ENCODE measurements at places on chromosomes 13 and 19. TPM values are rescaled to one million over a fixed set of nuclear protein-coding genes. Genes with fewer than 3 reads are reported as not detected.

DNA sequence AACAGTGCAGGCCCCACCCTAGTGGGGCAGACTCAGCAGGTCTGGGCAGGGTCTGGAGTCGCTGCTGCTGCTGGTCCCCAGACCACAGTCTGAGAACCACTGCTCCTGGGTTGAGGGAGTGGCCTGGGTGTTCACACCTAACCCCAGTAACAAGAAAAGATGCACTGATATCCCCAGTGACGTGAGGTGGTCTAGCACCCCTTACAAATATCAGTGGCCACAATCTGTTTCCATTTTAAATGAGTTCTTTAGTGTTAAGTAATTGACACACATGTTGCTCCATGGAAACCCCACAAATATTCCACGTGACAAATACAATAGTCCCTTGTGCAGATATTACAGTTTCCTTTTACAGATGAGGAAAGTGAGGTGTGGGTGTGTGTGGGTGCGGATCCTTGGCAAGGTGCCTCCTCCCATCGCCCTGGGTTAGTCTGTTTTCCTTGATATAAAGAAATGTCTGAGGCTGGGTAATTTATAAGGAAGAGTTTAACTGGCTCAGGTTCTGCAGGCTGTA, 96.3 kb upstream of the GPR183 start:
- no peaks in the 10 kb centered on the region for H3K4me1 ChIP-seq
- H3K4me3 ChIP-seq: no peak overlapping the region
- no peak for DNase-seq
- no peaks in the 10 kb centered on the region for H3K36me3 ChIP-seq
- no peaks in the 10 kb centered on the region for H3K27me3 ChIP-seq

GRCh38 chr19:31144075-31144870, 205.0 kb downstream of the TSHZ3 start:
- H3K4me1 ChIP-seq: no peaks in the 10 kb centered on the region
- H3K27ac ChIP-seq: no peak overlapping the region
- no peak for DNase-seq
- H3K4me3 ChIP-seq: no peak overlapping the region

DNA sequence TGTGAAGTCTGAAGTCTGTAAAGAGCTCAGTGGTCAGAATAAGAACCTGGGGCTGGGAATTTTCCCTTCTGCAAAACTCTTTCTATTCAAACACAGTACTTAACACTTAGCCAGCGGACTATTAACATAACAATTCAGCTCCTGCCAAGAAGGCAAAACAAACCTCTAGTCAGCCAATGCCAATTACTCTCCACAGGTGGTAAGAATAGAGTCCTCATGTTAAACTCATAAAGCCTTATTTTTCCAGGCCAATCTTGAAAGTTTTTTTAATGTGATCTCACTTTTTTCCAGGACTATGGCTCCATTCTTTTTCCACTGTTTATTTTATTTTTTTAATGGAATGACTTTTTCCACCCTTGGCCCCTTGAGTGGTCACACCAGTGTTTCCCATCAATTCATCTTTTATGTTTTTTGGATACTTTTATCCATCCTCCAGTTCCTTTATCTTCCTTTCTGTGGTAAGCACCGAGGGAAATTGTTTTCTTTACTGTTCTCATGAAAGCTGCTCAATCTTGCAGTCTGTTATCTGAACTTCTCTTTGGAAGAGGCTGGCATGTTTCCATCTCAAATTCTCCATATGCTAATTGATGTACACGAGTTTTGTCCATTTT, 217.3 kb downstream of the LHFPL6 start:
- no peak overlapping the region for H3K27ac ChIP-seq
- peak; percentile 83 for DNase-seq
- peaks cover 69% of the 10 kb centered on the region for H3K27me3 ChIP-seq
- H3K36me3 ChIP-seq: no peaks in the 10 kb centered on the region
- peaks cover 36% of the 10 kb centered on the region for H3K4me1 ChIP-seq

The MFSD12 gene
- total RNA-seq: 34.1 TPM

DNA sequence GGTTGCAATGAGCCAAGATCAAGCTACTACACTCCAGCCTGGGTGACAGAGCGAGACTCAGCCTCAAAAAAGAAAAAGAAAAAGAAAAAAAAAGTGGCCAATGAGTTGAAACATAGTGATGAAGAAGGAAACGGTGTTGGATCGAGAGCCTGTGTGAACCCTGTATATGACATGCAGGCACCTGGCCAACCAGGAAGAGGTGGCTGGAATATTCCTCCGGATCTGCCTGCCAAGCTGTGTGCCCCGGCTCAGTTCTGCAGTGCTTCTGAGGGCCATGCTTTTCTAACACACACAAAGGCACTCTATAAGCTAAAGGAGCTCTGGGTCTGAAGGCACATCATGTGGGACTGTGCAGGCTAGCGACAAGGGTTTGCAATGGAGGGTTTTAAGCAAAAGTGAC, 3.7 kb upstream of the ZNF444 start:
- no peak for DNase-seq
- H3K27me3 ChIP-seq: no peaks in the 10 kb centered on the region
- no peaks in the 10 kb centered on the region for H3K36me3 ChIP-seq
- no peak overlapping the region for H3K27ac ChIP-seq
- peaks cover 28% of the 10 kb centered on the region for H3K4me1 ChIP-seq
- no peak overlapping the region for H3K4me3 ChIP-seq

The LRP3 gene
- total RNA-seq: 7.5 TPM

DNA sequence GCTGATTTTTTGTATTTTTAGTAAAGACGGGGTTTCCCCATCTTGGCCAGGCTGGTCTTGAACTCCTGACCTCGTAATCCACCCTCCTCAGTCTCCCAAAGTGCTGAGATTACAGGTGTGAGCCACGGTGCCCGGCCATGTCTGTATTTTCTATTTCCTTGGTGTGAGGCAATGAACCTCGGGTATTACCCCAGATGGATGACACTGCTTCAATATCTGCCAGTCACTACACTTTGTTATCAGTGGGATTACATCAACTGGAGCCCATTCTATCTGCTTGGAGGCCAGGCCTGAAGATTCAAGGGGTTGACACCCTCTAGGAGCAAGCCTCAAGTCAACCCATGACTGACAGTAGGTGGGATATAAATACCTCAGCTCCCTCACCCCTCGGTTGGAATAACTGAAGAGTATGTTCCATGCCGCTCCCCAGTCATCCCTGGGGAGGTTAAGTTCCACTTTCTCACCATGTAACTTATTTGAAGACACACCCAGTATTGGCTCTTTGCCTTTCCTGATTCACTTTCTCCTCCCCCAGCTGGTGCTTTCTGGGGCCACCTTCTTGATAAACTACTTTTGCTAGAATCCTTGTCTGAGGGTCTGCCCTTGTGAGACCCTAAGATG, 992 bp upstream of the ADGRE1 start:
- H3K36me3 ChIP-seq: no peaks in the 10 kb centered on the region
- H3K4me1 ChIP-seq: no peaks in the 10 kb centered on the region
- H3K27ac ChIP-seq: no peak overlapping the region
- DNase-seq: no peak

- H3K4me1 ChIP-seq: no peaks in the 10 kb centered on the region
- H3K4me3 ChIP-seq: no peak overlapping the region
- H3K36me3 ChIP-seq: no peaks in the 10 kb centered on the region
- H3K27me3 ChIP-seq: peaks cover 65% of the 10 kb centered on the region
- no peak overlapping the region for H3K27ac ChIP-seq
Observed at GRCh38 chr19:588741-589692, 664 bp upstream of the HCN2 start.

The ATP7B gene
- 13.3 TPM for total RNA-seq

The FREM2 gene
- total RNA-seq: 21.3 TPM

The C3 gene
- total RNA-seq: 0.25 TPM

DNA sequence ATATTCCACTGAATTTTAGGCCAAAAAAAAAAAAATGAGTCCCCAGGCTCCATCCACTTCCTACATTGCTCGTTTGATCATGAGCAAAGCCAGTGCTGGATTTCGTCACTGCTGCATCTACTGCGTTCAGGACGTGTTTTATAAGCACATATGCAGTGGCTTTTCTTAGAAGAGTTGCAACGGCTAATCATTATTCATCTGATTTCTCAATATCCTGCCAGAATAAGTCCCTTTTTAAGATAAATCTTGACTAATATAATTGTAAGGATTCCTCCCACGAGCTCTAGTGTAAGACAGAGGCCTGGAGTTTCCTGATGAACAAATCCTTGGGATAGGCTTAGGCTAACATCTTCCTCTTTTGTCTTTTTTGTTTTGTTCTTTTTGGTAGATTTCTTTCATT, 19.5 kb downstream of the FAM124A start:
- H3K4me1 ChIP-seq: peaks cover 56% of the 10 kb centered on the region
- no peaks in the 10 kb centered on the region for H3K36me3 ChIP-seq
- no peak overlapping the region for H3K4me3 ChIP-seq
- peak overlapping the region; percentile 85 for H3K27ac ChIP-seq

- H3K36me3 ChIP-seq: no peaks in the 10 kb centered on the region
- H3K4me1 ChIP-seq: no peaks in the 10 kb centered on the region
- DNase-seq: no peak
Observed at GRCh38 chr13:46361276-46361934, 25.6 kb downstream of the RUBCNL start.

The PRRG2 gene
- 0.68 TPM for total RNA-seq

The C19orf38 gene
- 0.62 TPM for total RNA-seq

- H3K4me3 ChIP-seq: no peak overlapping the region
- H3K36me3 ChIP-seq: no peaks in the 10 kb centered on the region
- H3K27me3 ChIP-seq: no peaks in the 10 kb centered on the region
- H3K4me1 ChIP-seq: no peaks in the 10 kb centered on the region
- H3K27ac ChIP-seq: no peak overlapping the region
Observed at GRCh38 chr19:19747357-19748220, 14.7 kb upstream of the ZNF14 start.

- H3K4me3 ChIP-seq: no peak overlapping the region
- no peaks in the 10 kb centered on the region for H3K27me3 ChIP-seq
- peak overlapping the region; percentile 98 for H3K27ac ChIP-seq
- peaks cover 41% of the 10 kb centered on the region for H3K4me1 ChIP-seq
- peaks cover 5% of the 10 kb centered on the region for H3K36me3 ChIP-seq
- no peak for DNase-seq
Observed at GRCh38 chr19:1274081-1274851, 1.1 kb upstream of the FAM174C start.

GRCh38 chr19:38917516-38917915, 5.5 kb upstream of the CCER2 start:
- no peak overlapping the region for H3K4me3 ChIP-seq
- no peaks in the 10 kb centered on the region for H3K27me3 ChIP-seq
- no peak for DNase-seq
- H3K36me3 ChIP-seq: no peaks in the 10 kb centered on the region
- no peak overlapping the region for H3K27ac ChIP-seq

The COL4A1 gene
- total RNA-seq: 105 TPM

GRCh38 chr13:32042551-32042950, 11.0 kb downstream of the FRY start:
- no peak overlapping the region for H3K4me3 ChIP-seq
- no peak for DNase-seq
- no peaks in the 10 kb centered on the region for H3K36me3 ChIP-seq
- H3K27me3 ChIP-seq: no peaks in the 10 kb centered on the region
- H3K27ac ChIP-seq: no peak overlapping the region
- H3K4me1 ChIP-seq: peaks cover 14% of the 10 kb centered on the region

DNA sequence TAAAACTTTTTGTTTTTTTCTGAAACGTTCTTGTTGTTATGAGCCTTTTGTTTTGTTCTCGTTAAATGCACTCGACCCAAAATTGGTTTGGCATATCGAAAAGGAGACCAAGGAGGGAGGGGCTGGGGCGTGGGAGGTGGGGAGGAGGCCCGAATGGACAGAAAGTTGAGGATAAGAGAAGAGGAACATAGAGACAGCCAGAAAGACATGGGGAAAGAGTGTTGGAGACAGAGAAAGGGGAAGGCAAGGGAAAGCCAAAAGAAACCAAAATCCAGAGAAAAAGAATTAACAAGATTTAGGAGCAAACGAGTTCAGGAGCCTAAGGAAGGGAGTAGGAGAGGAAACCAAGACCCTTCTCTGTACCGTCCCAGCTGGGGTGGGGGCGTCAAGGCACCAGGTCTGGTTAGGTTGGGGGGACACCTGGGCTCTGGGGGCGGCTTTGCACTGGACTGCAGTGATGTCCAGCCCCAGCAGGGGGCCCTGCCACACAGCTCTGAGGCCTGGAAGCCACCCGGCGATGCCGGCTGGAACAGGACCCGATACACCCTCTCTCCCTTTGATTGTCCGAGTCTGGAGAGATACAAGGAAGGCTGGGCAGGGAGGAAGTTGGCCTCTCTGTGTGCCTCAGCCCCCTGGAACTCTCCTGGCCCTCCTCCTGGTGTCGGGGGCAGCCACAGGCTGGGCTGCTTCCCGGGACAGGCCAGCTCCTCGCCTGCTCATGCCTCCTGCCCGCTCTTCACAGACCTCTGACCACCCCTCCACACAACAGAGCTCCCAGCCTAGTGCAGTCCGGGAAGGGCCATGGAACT, 11.6 kb upstream of the ASF1B start:
- H3K27me3 ChIP-seq: no peaks in the 10 kb centered on the region
- H3K4me3 ChIP-seq: no peak overlapping the region
- DNase-seq: peak; percentile 86
- peaks cover 25% of the 10 kb centered on the region for H3K4me1 ChIP-seq

The OR10H1 gene
- total RNA-seq: not detected

DNA sequence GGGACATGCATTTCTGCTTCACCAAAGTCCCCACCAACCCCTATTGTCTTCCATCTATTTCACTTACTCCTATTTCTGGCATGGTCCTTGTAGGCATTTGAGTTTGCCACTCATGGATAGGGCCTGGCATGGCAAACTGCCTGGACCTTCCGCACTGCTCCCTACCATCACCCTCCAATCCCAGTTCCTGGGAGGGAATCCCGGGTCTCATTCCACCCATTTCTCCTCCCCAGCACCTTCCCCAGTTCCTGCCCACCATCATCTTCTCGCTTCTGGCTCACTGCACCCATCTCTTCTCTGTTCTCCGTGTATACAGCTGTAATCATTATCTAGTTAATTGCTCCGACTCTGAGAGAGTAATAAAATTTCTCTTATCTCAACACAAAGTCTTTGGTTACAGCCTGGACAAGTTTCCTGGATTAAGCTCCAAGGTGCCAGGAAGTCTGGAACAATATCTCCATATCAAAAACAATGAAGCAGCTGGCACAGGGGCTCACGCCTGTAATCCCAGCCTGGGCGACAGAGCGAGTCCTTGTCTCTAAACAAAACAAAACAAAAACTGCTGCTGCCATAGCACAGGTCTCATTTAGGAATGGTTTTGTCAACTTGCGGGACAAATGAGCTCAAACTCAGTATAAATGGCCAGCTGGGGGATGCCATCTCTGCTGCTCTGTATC, 17.0 kb upstream of the COX7A1 start:
- peaks cover 2% of the 10 kb centered on the region for H3K4me1 ChIP-seq
- no peak overlapping the region for H3K4me3 ChIP-seq
- no peak for DNase-seq
- no peaks in the 10 kb centered on the region for H3K36me3 ChIP-seq
- H3K27ac ChIP-seq: peak overlapping the region; percentile 37

The KASH5 gene
- 0.59 TPM for total RNA-seq

GRCh38 chr13:30607908-30608307, 9.8 kb upstream of the USPL1 start:
- no peak for DNase-seq
- no peak overlapping the region for H3K4me3 ChIP-seq
- no peaks in the 10 kb centered on the region for H3K27me3 ChIP-seq
- no peaks in the 10 kb centered on the region for H3K4me1 ChIP-seq
- H3K36me3 ChIP-seq: no peaks in the 10 kb centered on the region

GRCh38 chr19:23969630-23970029, 54.9 kb downstream of the ZNF726 start:
- H3K27ac ChIP-seq: no peak overlapping the region
- H3K4me3 ChIP-seq: no peak overlapping the region
- H3K36me3 ChIP-seq: no peaks in the 10 kb centered on the region
- H3K4me1 ChIP-seq: no peaks in the 10 kb centered on the region
- no peak for DNase-seq
